ENCODE measurements at places on chromosomes 16 and 17.

GRCh38 chr16:81796035-81796434, 16.9 kb downstream of the PLCG2 start:
- no peak for DNase-seq

DNA sequence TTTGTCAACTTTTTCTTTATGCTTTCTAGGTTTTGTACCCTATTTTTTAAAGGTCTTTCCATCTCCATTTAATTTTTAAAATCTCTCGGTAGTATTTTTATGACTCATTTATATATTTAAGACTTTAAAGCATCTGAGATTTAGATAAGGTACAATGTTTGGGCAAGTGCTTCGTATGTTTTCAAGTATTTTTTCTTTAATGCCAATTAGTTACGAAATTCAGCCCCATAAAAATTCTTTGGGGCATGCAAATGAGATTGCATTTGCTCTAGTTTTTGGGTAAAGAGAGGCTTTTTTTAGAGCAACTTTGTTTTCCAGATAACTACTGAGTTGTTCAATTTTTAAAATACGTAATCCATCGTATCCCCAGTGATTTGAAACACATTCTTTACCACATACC, 65.3 kb upstream of the CRHR1 start:
- no peak for DNase-seq

GRCh38 chr17:43720311-43721060, 38.1 kb downstream of the SOST start:
- peak; percentile 82 for DNase-seq

DNA sequence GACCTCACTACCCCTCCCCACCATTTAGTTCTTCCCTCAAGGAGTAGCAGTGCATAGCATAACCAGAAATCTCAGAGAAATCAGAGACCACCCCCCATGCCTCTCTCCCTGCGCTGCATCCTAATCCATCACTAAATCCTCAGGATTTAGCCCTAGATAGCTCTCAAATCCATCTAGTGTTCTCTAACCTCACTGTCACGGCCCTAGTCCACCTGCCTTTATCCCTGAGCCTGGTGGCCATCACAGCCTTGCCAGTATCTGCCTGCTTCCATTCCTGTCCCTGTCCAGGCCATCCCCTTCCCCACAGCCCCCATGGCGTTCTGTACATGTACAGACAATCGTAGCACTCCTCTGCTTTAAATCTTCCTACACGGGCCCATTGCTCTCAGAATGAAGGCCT, 19.1 kb downstream of the CBLN1 start:
- DNase-seq = no peak

DNA sequence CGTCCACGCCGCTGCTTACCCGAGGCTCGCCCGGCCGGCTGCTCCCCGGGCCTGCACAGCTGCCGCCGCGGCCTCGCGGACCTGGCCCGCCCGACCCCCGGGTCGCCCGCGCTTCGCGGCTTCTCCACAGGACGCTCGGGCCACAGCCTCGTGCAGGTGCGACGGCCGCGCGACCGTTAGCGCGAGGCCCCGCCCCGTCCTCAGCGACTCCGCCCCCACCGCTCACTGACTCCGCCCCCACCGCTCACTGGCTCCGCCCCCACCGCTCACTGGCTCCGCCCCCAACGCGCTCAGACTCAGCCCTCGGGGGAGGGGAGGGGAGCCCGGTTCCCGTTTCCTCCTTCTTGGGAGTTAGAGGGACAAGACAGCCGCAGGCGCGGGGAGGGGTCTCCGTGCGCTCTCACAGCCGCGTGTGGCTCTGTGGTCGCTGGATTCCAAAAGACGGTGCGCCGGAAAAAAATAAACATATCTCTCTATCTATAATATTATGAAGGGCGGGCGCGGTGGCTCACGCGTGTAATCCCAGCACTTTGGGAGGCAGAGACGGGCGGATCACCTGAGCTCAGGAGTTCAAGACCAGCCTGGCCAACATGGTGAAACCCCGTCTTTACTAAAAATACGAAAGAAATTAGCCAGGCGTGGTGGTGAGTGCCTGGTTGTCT, at the start of gene MEIOB:
MEIOB (minus strand) TSS at position 191 of the 662 bp plus-strand sequence. CDS start 3,989 bp downstream, outside the sequence.
- DNase-seq = peak; percentile 40

GRCh38 chr17:78041386-78042179, 83.1 kb downstream of the TNRC6C start:
- DNase-seq = no peak

GRCh38 chr17:38879878-38880665, 10.2 kb downstream of the LASP1 start:
- no peak for DNase-seq

DNA sequence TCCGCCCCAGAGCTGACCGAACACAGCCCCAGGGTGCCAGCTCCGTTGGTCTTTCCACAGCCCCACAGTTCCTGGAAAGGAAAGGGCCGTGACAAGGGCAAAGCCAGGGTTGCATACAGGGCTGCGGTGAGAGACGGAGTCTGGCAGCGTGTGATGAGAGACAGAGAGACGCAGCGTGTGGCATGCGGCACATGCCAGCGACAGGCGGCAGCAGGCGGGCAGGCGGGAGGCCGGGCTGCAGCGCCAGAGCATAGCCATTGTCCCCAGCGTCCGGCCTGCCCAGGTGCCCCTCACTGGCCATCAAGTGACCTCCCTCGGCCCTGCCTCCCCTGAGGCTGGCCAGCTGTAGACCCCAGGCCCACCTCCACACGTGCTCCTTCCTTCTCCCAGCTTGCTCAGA, 8.6 kb downstream of the RTN4RL1 start:
- DNase-seq = no peak

- DNase-seq = no peak
Measured at GRCh38 chr17:71572343-71572742, 548.5 kb upstream of the SOX9 start.

DNA sequence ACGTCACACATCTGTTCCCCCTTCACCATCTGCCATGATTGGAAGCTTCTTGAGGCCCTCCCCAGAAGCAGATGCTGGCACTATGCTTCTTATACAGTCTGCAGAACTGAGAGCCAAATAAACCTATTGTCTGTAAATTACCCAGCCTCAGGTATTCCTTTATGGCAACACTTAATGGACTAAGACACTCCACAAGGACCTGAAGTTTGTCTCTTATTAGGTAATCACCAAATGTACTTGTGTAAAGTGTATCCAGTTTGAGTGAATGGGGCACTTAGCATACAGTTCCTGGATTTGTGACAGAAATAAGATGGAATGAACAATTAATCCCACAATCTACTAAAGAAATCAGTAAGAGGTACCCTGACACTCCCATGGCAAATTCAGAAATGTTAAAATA, 105.3 kb downstream of the SLC39A11 start:
- DNase-seq = no peak

DNA sequence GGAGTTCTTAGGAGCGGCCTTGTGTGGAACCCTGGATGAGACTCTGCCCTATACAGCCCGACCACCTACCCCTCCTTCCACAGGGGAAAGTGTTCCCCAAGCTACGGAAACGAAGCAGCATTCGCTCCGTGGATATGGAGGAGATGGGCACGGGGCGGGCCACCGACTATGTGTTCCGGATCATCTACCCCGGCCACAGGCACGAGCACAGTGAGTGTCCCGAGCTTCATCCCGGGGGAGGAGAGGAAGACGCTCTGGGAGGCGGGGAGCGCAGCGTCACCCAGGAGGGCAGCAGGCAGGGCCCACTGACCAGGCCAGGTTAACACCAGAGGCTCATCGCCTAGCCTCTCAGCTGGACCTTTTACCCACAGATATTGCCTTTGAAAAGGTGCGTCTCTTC, 27.8 kb downstream of the SGSM2 start:
- no peak for DNase-seq

- DNase-seq = peak; percentile 10
Measured at GRCh38 chr16:78437352-78437968, 338.0 kb downstream of the WWOX start.

- DNase-seq = peak; percentile 37
Measured at GRCh38 chr16:56424791-56425438, 430 bp downstream of the AMFR start.

DNA sequence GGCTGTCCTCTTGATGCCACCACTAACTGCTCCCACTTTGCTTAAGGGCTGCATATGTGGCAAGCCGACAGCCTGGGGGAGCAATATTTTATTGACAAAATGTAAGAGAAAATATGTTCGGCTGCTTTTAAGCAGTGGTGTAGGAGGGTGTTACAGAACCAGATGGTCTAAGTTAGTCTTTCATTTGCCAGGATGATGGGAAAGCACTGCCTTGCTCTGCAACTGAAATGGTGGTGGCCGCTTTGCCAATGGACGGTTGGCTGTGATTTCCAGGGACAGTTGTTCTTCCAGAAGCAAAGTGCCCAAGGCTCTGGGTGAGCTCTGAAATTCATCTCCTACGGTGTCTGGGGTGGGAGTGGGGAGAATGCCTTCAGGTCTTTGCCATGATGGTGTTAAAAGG, 469.3 kb downstream of the TOX3 start:
- no peak for DNase-seq

GRCh38 chr17:57970710-57971109, 15.5 kb upstream of the CUEDC1 start:
- no peak for DNase-seq

DNA sequence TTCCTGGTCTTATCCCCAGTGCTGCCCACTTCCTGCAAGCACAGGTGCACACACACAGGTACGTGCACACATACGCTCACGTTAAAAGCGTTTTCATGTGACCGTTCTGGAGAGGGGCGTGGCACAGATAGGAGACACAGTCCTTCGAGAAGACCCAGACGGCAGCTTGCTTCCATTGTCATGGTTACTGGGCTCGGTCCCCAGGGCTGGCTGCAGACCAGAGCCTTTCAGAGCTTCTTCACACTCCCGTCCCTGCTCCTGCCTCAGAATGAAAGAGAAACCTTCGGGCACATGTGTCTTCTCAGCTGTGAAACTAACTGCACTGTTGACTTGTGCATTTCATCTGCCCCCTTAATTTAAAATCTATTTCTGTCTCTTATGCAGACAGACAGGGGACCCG, 154.2 kb downstream of the PITPNC1 start:
- DNase-seq = no peak

DNA sequence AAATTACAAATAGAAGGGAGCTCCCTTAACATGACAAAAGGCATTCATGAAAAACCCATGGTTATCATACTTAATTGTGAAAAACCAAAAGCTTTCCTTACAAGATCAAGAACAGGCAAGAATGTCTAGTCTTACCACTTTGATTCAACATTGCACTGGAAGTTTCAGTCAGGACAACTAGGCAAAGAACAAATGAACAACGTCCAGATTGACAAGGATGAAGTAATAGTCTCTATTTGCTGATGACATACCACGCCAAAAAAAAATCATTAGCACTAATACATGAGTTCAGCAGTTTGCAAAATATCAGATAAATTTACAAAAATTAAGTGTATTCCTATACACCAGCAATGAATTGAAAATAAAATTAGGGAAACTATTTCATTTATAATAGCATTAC, 200.2 kb downstream of the TOX3 start:
- no peak for DNase-seq

GRCh38 chr17:65589321-65589720, 27.9 kb upstream of the AXIN2 start:
- DNase-seq = no peak

DNA sequence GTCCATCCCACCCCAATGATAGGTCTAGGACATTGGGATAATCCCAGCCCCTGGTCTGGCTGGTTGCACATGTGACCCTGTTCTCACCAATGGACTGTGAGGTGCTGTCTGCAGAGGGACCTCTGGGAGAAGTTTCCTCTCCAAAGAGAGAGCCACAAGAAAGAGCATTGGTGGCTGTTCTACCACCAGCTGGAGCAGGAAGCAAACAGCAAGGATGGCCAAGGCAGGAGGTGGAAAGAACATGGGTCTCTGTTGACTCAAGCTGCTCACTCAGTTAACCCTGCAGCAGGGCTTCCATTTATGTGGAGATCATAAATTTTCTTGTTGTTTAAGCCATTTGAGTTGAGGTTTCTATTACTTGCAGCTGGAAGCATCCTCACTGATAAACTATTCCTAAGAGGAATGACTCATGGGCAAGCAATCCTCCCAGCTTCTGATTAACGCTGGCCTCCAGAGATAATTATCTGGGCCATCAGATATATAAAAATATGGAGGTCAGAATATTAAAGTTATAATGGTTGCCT, 52.6 kb downstream of the CYB5B start:
- no peak for DNase-seq

GRCh38 chr17:40099619-40100418, 570 bp downstream of the NR1D1 start:
- no peak for DNase-seq

GRCh38 chr17:12673788-12674187, 8.1 kb downstream of the MYOCD start:
- no peak for DNase-seq

DNA sequence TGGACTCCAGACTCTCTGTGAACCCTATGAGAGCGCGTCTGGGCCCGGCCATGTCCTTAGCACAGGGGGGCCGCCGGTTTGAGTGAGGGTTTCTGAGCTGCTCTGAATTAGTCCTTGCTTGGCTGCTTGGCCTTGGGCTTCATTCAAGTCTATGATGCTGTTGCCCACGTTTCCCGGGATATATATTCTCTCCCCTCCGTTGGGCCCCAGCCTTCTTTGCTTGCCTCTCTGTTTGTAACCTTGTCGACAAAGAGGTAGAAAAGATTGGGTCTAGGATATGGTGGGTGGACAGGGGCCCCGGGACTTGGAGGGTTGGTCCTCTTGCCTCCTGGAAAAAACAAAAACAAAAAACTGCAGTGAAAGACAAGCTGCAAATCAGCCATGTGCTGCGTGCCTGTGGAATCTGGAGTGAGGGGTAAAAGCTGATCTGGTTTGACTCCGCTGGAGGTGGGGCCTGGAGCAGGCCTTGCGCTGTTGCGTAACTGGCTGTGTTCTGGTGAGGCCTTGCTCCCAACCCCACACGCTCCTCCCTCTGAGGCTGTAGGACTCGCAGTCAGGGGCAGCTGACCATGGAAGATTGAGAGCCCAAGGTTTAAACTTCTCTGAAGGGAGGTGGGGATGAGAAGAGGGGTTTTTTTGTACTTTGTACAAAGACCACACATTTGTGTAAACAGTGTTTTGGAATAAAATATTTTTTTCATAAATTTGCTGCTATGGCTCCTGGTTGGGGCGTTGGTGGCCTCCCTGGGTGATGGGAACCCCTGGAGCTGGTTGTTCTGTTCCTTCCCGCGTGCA, 23.1 kb downstream of the STAT5A start:
- DNase-seq = no peak

DNA sequence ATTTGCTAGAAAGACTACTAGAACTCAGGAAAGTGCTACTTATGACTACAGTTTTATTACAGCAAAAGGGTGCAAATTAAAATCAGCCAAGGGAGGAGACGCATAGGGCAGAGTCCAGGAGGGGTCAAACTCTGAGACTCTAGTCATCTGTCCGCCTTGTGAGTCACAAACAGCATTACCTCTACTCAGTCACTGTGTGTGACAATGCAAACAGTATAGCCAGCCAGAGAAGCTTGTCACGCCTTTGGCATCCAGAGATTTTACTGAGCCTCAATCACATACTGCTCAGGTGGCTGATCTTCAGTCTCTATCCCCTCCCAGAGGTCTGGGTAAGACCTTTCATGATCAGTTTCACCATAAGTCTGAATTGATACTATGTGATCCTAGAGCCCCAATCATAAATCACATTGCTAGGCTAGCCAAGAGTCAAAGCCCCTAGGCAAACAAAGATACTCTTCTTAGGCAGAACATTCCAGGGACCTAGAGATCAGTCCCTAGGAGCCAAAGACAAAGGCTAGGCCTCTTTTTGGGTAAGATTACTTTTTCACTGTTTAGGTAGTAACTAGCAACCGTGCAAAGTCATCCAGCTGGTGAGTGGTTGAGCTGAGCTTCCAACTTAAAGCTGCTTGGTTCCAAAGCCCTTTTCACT, 48.8 kb upstream of the CLEC19A start:
- no peak for DNase-seq
